Activated CD4-positive, alpha-beta T cell treated with anti-CD3 and anti-CD28 coated beads for 36 hours (primary cell): ENCODE measurements at places on chromosomes 1 and 21.
A peak's percentile ranks its signal among the peaks of the same experiment; 100 is the strongest.

- no peak for DNase-seq
Measured at GRCh38 chr1:29986986-29987385, 736.4 kb downstream of the MATN1 start.

DNA sequence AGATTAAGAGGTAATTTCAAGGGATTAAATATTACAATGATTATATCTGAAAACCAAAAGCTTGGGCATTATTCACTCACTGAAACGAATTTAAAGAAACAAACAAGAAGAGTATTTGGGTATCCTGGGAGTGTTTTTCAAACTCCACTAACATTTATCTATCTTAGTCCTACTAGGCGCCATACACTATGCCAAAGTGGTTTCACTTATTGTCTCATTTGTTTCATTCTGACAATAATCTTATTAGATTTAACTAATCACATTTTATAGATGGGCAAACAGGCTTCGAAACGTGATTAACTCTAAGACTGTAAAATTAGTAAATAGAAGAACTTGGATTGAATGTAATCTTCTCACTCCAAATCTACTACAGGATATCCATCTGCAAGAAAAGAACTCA, 25.4 kb downstream of the ASH1L start:
- no peak for DNase-seq

DNA sequence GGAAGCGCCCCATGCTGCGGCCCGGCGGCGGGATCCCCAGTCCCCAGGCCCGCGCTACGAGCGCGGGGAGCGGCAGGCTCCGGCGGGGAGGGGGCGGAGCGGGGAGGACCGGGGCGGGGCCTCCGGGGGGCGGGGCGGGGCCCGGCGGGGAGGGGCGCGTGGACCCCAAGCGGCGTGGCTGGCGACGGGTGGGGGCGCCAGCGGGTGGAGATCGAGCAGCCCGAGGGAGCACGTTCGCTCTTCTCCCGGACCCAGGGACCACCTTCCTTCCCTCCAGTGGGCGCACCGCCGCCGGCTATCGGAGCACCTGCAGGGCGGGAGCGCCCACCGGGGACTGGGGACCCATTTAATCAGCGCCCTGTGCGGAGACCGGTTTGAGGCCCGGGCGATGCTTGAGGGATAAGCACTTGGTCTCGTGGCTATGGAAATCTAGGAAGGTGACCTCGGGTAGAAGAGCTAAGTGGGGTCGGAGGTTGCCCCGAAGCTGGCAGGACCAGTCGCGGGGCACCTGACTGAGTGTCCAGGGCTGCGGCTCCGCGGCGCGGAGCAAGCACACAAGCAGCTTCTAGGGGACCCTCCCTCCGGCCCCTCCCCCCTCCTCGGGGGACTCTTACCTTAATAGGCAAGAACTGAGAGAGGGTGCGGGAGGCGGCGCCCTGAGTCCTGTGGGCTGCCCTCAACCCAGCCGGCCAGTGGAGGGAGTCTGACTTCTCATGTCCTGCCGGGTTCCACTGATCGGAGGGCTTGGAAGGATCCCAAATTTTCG, at the start of gene TSPAN2:
TSPAN2 (minus strand) TSS at position 84 of the 766 bp plus-strand sequence; CDS start at position 13, 71 bp downstream.
- peak; percentile 65 for DNase-seq

GRCh38 chr1:42759114-42759513, 7.7 kb downstream of the P3H1 start:
- DNase-seq: no peak

GRCh38 chr1:101567582-101568189, 330.9 kb downstream of the S1PR1 start:
- DNase-seq: peak; percentile 68

GRCh38 chr1:156591181-156591431, 470 bp upstream of the NAXE start:
- DNase-seq: no peak

- DNase-seq: no peak
Measured at GRCh38 chr1:177848577-177848976, 121.3 kb downstream of the SEC16B start.

GRCh38 chr1:235632506-235633401, 16.8 kb downstream of the GNG4 start:
- DNase-seq: no peak

DNA sequence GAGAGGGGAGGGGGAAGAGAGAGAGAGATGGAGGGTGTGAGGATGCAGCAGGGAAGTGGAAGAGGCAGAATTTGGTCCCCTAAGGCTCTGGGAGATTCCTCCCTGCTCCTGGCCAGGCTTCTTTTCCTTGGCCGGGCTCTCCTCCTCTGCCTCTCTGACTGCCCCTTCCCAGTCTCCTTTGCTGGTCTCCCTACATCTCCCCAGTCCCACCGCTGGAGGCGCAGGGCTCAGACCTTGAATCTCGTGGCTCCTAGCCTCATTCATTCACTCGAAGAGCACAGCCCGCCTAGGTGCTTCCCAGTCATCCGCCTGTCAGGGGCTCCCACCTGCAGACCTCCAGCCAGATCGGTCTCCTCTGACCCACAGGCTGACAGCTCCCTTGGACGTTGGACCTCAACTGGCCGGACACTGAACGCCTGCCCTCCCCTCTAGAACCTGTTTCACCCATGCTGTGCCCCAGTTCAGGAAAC, 76.5 kb downstream of the VWA5B1 start:
- DNase-seq: peak; percentile 46

GRCh38 chr1:26119892-26120608, 8.4 kb downstream of the PDIK1L start:
- no peak for DNase-seq

DNA sequence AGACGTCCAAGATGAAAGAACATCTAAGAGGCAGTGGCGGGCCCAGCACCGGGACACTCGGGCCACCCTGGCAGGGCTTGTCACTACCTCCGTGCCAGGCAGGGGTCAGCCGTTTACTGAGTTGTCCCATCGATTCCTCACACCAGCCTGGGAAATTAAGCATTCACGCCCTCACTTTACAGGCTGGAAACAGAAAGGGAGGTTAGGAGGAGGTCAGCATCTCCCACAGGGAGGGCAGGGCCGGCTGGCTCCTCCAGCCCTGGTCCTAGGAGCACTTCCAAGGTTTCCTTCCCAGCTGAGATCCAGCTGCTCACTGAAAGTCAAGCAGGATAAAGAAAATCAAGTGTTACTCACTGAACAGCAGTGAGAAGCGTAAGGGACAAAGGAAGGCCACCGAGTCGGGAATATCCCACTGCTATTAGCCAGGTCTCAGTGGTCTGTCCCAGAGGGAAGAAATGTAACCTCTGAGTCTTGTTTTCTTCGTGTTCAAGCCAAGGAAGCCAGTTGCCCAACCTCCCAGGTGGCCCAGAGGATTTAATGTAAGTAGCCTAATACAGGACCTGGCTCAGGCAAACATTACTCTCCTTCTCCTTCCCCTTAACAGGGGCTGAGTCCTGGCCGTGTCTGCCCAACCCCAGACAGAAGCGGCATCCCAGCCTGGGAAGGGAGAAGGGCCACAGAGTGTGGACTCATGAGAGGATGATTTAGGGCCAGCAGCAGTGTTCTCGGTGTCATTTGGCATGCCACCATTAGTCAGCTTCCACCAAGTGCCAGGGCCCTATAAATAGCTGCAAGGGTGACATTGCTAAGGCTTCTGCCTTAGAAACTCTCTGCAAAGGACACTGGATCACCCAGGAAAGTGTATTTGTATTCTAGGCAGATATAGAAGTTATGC, 203.1 kb upstream of the GALNT2 start:
- DNase-seq: no peak

GRCh38 chr1:184051138-184051484, 419 bp upstream of the TSEN15 start:
- DNase-seq: no peak

GRCh38 chr1:84339503-84339902, 38.0 kb downstream of the SAMD13 start:
- DNase-seq: no peak

GRCh38 chr21:46457801-46458314, 833 bp upstream of the DIP2A start:
- peak; percentile 57 for DNase-seq

DNA sequence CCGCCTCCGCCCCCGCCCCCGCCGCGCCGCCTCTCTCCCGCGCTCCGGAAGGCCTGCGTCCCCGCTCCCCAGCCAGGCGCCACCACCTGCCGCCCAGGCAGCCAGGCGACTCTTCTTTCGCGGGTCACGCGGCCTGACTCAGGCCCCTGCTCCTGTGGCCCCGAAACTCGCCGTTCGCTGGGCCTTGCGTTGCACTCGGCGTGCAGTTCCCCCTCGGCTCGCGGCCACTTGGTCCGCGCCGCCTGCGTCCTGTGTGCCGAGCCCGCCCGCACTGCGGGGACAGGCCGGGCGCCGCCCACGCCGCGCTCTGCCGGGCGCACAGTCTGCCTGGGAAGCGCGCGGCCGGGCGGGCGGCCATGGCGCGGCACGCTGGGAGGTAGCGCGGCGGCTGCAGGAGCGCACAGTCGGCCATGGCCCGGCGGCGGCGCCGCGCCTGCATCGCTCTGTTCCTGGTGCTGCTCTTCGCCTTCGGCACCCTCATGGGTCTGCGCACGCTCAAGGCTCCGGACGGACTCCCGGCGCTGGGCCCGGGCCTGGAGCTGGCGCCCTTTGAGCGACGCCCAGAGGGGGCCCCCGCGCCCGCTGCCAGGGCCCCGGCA, at the start of gene MANEAL:
MANEAL (plus strand) TSS at position 75 of the 599 bp plus-strand sequence; CDS start at position 411, 336 bp downstream.
- DNase-seq: peak; percentile 59

- DNase-seq: peak; percentile 90
Measured at GRCh38 chr21:31184459-31184858, 146.2 kb upstream of the KRTAP19-8 start.

DNA sequence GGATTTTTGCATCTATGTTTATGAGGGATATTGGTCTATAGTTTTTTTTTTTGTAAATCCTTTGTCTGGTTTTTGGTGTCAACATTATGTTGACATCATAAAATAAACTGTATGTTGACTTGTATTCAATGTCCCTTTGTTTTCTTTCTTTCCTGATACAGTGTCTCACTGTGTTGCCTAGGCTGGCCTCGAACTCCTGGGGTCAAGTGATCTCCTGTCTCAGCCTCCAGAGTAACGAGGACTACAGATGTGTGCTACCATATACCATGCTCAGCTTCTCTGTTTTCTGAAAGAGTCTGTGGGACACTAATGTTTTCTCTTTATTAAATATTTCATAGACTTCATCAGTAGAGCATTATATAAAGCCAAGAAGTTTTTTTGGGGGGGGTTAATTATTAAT, 18.3 kb downstream of the MAN1C1 start:
- DNase-seq: no peak

- no peak for DNase-seq
Measured at GRCh38 chr1:30892671-30893073, 15.9 kb downstream of the SDC3 start.

DNA sequence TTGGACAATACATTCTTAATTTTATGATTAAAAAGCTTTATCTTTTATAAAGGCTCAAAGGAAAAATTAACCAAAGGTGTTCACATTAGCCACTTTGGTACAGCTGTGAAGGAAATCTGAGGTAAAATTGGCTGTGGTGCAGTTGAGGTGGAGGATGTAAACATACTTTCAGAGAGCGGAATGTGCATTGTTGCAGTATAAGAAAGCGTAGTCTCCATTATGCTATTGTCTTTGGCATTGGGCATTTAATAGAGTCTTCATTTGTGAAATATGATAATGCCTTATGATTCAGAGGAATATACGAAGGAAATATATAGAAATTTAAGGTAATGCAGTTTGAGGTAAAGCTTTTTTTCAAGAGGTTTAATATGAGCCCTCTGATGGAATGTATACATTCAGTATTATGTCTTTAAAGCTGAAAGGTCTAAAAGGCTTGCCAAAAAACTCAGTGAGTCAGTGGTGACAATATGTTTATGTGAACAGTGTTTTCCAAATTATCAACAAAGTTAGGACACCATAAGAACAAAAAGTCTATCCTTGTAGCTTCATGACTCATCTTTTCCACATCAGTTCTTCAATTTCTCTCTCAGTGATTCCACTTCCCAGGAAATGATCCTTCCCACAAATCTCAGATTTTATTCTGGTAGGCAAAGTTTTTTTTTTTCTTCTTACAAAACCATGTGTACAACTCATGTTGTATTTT, 26.9 kb upstream of the DDR2 start:
- DNase-seq: no peak

DNA sequence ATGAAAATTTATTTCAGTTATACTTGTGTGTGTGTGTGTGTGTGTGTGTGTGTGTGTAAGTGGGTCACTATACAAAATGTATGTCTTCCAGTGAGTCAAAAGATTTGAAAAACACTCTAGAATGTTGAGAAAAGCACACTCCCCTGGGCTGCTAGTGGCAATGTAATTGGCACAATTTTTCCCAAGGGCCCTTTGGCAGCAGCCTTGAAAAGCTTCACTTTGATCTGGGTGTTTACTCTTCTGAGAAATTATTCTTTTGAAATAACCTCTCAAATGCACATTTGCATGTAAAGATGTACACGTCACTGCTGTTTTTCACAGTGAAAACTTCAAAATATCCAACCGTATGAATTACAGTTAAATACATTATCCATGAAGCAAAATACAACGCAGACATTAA, 22.1 kb upstream of the SLC44A3 start:
- DNase-seq: no peak

DNA sequence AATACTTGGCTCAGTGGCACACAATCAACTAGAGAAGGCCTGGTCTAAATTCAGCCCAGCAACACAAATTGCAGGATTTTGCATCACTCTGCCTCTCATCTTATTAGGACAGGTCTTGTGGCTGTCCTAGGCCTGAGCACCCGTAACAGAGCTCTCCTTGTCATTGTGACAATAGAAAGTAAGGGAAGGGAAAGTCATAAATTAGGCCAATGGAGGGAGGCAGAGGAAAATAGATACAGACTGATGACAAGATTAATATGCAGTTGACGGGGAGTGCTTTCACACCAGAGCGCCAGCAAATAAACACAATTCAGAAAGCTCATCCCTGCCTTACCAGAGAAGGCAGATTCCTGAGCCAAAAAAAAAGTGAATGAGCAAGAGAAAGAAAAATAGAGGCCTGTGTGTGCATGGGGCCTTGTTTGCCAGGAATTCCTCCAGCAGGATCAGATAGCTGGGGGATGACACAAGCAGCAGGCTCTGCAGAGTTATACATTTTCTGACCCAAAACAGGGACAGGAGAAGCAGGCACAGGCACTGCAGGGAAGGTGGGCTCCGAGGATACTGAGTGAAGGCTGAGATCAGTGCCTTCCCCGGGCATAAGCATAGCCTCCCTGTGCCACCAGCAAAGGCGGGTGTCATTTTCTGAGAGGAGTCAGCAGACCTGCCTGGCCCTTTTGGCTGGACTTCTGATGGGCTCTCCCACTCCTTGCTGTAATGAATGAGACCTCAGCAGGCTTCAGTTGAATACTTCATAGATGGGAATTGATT, 110.0 kb upstream of the SPAG17 start:
- no peak for DNase-seq

GRCh38 chr1:170730438-170730837, 66.5 kb downstream of the PRRX1 start:
- DNase-seq: no peak

GRCh38 chr1:51867479-51868232, 10.9 kb downstream of the NRDC start:
- DNase-seq: no peak

GRCh38 chr21:46416551-46416950, 42.1 kb upstream of the DIP2A start:
- DNase-seq: no peak

- DNase-seq: peak; percentile 47
Measured at GRCh38 chr21:42089093-42089631, 18.0 kb downstream of the UMODL1 start.

DNA sequence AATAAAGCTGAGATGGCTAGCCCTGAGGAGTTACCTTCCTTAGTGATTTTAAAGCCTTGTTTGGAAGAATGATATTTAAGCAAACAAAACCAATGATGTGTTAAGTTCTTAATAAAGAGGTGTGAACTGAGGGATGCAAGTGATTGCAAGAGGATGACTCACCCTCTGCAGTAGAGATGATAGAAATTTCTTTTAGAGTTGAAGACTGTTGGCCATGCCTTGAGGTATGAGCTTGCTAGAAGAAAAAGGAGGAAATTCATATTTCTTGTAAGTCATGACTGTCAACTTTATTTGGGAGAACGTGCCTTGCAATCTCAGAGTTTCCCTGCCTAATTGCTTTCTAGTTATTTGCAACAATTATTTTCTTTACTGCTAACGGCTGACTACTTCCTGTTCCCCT, 94.7 kb downstream of the PLA2G4A start:
- DNase-seq: no peak
